ENCODE measurements at places on chromosomes 2 and 18.

- no peak for DNase-seq
These were observed 66.4 kb downstream of the CYB5A start for GRCh38 chr18:74225193-74225840.

GRCh38 chr18:71398531-71398930 is 1109.7 kb downstream of the SOCS6 start:
- DNase-seq: no peak

GRCh38 chr2:71640489-71640888 is 187.1 kb downstream of the DYSF start:
- DNase-seq: no peak

GRCh38 chr2:151407281-151407680 is 2.4 kb upstream of the RIF1 start:
- DNase-seq: no peak

- no peak for DNase-seq
These were observed 255.7 kb upstream of the THUMPD2 start for GRCh38 chr2:40034801-40035200.

DNA sequence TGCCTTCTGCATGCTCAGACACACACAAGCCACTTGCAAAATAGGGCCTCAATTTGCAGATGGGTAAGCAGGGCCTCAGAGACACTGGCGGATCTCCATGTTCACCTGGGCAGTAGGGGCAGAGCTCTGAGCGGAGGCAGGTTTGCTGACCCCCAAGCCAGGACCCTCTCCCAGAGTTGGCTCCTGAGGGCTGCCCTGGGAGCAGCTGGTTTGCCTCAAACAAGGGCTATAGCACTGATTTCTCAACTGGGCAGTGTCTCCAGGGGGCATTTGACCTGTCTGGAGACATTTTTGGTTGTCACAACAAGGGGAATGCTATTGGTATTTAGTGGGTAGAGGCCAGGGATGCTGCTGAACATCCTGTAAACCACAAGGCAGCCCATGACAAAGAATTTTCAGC is 11.6 kb downstream of the GLI2 start:
- no peak for DNase-seq

DNA sequence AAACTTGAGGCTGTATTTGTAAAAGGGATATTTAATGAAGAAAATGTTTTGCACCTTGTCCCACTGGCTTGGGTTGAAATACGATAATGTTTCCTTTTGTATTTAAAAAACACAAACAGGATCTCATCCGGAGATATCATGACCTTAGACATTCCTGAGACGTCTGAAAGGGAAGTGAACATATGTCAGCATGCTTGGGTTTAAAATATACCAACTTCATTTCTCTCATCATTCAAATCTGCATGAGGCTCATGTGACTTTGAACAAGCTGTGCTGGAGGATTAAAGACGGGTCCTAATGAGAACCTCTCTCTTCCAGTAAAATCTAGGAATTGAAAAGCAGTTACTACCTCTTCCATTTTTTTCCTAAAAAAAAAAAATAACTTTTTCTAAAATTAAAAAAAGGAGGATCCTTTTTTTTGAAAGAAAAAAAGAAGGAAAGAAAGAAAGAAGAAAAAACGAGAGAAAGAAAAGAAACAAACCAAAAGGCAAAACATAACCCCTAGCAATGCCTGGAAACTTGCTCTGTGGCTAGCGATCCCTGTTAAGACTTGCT is 106.8 kb upstream of the ZFP36L2 start:
- no peak for DNase-seq

DNA sequence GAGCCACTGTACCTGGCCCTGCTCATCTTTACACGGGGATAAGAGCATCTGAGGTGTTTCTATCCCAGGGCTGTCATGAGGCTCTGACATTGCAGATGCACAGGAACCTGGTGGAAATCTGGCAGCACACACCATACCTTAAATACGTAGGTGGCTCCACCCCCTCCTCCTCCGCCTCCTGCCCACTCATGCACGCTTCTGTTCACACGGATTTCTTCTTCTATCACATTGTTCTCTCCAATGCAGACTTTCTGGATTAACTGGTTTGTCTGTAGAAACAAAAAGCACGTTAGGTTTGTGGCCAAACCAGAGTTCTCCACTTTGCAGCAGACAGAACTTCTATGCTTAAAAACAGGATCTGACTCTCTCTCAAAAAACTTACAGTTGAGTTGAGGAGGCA is 118.2 kb downstream of the CLIP4 start:
- no peak for DNase-seq

GRCh38 chr2:105394951-105395611 is 3.8 kb downstream of the FHL2 start:
- DNase-seq: no peak

GRCh38 chr2:219542931-219543595 is 546 bp downstream of the CHPF start:
- peak; percentile 71 for DNase-seq

GRCh38 chr18:79604205-79604912 is 75.2 kb upstream of the CTDP1 start:
- no peak for DNase-seq

DNA sequence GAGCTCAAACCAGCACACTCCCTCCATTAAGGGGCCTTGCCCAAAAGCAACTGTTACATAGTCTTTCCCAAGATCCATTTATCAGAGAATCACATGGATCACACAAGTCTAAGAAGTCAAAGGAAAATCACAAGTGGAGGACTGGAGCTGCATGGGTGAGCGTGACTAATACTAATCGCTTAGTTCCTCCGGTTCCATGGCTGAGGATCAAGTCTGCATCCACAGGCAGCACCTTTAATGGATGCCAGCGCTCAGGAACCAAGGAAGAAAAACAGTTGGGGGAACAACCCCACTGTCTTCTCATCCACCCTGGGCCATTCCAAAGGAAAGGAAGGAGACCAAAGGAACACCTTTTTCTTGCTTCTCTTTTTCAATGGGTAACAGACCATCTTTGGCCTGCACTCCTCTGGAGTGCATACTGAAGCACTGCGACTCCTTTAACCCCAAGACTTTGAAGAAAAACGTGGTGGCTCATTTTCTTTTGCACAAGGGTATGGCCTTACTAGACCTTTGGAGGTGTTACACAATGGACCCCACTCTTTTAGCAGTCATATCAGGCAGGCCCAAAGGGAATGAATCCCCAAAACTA is 9.2 kb upstream of the WDR33 start:
- DNase-seq: no peak

GRCh38 chr2:43240766-43241150 is 14.4 kb upstream of the ZFP36L2 start:
- no peak for DNase-seq

DNA sequence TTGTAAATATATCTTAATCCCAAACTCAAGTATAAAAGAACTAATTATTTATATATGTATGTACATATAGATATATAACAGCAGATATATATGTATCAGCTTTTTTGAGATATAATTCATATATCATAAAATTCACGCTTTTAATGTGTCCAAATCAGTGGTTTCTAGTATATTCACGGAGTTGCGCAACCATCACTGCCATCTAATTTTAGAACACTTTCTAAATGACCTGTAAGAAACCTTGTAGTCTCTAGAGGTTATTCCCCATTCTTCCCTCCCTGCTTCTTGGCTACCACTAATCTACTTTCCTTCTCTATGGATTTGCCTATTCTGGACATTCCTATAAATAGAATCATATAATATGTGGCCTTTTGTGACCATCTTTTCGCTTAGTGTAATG is 163.5 kb upstream of the TCF4 start:
- no peak for DNase-seq

DNA sequence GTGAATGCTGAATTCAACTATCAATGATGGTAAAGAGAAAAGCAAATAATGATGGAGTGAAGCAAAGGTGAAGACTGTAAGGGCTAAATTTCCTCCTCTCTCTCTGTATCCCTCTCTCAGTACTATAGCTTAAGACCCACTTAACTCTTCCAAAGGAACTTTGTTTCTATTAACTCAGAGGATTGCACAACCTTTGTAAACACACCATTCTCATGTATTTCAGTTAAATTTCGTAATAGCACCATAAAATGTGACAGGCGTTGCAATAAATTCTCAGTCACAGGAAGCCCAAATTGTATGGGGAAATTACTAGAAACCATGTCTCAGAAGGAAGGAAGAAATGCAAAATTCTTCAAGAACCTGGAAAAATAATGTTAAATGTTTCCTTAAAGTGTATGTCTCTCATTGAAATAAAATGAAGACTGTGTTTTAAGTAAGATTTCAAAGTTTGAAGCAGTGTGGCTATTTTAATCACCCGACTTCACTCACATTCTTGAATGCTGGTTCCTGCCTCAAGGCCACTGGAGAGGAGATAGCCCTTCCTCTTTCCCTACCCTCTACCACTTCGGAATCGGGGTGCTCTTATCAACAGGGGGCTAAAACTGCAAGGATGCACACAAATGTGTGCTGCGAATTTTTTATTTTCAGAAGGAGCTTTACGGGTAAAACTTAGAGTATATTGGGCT is 112.1 kb downstream of the FTCDNL1 start:
- peak; percentile 36 for DNase-seq

GRCh38 chr2:119134775-119135174 is 23.8 kb downstream of the C1QL2 start:
- no peak for DNase-seq

GRCh38 chr2:28134262-28134812 is 243.8 kb downstream of the BABAM2 start:
- no peak for DNase-seq

DNA sequence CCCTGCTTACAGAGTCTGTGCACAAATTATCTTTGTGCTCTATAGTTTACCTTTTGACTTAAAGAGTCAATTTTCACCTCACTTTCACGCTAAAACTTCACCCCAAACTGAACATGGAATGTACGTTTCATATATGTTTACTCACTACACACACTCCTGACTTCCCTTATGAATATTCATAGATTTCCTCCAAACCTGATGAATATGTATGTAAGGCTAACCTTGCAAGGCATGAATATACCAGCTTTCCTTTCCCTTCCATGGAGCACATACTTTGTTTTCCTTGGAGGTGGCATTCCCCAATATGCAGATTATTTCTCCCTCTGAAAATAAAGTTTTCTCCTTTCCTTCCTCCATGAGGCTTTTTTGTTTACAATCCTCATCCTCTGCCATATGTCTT is 48.4 kb upstream of the GPR39 start:
- DNase-seq: no peak

DNA sequence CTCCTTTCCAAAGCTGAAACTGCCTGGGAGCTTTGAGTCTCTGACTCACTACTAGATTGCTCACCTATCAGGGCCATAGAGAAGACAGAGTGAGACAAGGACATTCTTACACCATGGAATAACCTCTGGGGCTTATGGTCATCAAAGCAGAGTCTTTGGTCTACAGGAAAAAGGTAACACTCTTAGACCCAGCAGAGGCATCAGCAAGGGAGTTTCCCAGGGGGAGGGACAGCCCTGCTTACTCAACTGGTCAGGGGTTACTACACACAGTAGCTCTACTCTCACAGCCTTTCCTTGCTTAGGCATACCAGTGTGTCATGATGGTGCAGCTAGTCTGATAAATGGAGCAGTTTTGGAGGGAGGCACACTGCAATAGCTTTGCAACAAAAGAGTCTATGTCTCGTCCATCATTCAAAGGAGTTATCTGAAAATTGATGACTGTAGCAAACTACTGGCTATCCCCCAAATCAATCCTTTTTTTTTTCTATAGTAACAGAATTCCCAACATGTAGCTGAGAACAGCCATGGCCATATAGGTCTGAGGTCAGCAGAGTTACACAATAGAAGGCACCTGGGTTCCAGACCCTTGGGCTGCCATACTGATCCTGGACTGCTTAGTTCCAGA is 22.4 kb upstream of the CD28 start:
- DNase-seq: peak; percentile 46

DNA sequence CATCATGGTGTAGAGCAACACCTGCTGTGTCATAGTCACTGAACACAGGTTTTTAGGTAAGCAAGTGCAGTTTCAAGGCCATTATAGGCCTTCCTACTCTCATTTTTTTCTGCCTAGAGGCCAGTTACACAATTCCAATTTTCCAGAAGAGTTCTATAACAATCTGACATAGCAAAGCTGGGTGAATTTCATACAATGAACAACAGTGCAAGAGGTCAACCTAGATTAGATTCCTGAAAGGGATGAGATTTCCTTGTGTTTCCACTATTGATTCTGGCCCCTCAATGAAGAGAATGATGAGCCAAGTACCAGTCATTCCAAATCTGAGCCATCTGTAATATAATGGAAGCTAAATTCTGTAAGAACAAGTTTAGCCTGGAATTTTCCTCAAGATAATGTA is 15.3 kb upstream of the CD28 start:
- no peak for DNase-seq

GRCh38 chr2:218839430-218839829 is 7.8 kb upstream of the PRKAG3 start:
- peak; percentile 72 for DNase-seq

- DNase-seq: no peak
These were observed 466.2 kb upstream of the HNRNPA3 start for GRCh38 chr2:176746411-176746810.

- no peak for DNase-seq
These were observed 109.0 kb upstream of the CBLN2 start for GRCh38 chr18:72652990-72653593.

DNA sequence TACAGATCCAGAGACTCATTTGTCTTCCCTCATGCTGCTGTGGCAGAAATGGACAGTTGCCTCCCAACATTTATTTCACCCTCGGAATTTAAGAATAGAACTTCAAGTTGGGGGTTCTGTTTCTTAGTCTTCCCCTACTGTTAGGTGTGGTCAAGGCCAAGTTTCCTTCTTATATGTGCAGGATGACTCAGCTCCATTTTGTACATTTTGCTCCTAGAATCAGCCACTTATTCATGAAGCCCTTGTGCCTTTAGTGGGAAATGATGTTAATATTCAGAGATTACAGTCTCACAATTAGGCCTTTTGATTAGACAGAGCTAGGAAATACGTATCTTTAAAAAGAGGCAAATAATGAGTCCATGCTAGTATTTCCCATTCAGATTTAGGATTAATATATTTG is 46.2 kb upstream of the ELOA2 start:
- no peak for DNase-seq
